NCI-H748 treated with DMSO at 0.1 percent for 48 hours (cell line): ENCODE measurements at places on chromosomes 13 and 19.

- DNase-seq: no peak
Measured at GRCh38 chr13:44792096-44792495, 197.2 kb downstream of the NUFIP1 start.

- no peak for DNase-seq
Measured at GRCh38 chr19:3095441-3096191, 1.5 kb downstream of the GNA11 start.

- DNase-seq: no peak
Measured at GRCh38 chr19:31601855-31602254, 252.6 kb upstream of the TSHZ3 start.

DNA sequence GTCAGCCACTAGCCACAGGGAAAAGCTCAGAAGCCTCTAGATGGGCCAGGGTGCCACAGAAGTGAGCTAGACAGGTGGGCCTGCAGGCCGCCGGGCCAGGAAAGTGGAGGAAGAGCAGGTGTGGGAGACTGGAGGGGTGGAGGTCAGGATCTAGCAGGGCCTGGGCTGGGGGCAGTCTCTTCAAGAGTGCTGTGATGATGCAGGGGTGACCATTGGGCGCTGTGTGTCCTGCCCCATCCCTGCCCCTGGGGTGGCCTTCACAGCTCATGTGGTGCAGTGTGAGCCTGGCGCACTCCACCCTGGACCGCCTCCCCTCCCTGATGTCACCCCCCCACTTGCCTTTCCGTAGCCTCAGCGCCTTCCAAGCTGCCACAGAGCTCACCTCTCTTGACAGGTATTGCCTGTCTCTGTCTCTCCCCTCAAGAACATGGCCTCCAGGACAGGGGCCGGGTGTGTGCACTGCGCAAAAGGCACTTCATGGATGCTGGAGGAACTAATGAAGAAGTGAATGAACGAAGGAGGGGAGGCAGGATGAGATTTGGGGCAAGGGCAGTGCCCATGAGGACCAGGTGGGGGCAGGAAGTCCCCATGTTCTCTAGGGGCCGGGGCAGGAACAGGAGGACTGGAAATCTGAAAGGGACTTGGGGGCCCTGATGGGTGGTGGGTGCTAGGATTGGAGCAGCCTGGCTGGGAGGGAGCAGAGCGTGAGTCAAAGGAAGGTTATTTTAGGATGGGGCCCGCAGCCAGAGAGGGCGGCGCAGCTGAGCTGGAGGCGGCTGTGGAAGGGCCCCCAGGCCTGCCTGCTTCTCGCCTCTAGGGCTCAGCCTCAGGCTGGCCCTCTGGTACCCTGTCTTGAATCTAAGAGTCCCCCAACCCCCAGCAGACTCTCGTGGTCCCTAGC, 6.6 kb downstream of the SSBP4 start:
- no peak for DNase-seq

DNA sequence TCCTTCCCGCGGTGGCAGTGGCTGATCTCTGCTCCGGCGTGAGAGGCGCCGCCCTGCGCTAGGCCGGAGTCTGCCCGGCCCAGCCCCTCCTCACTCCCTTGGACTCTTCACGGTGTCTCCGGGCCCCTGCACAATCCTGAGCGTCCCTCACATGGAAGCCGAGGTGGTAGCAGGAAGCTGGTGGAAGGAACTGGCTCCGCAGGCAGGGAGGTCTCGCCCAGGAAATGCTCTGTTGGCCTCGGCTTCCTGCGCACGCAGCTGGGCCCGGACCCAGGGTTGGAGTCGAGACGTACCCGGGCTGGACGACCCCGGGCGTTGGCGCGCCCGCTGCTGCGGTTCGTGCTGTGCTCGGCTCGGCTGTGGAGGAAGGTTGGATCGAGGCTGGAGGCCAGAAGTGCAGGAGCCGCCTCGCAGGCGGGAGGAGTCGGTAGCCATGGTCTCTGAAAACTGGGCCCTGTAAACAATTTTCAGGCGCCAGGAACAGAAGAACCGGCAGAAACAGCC, 46.3 kb downstream of the ZNF724 start:
- DNase-seq: no peak

DNA sequence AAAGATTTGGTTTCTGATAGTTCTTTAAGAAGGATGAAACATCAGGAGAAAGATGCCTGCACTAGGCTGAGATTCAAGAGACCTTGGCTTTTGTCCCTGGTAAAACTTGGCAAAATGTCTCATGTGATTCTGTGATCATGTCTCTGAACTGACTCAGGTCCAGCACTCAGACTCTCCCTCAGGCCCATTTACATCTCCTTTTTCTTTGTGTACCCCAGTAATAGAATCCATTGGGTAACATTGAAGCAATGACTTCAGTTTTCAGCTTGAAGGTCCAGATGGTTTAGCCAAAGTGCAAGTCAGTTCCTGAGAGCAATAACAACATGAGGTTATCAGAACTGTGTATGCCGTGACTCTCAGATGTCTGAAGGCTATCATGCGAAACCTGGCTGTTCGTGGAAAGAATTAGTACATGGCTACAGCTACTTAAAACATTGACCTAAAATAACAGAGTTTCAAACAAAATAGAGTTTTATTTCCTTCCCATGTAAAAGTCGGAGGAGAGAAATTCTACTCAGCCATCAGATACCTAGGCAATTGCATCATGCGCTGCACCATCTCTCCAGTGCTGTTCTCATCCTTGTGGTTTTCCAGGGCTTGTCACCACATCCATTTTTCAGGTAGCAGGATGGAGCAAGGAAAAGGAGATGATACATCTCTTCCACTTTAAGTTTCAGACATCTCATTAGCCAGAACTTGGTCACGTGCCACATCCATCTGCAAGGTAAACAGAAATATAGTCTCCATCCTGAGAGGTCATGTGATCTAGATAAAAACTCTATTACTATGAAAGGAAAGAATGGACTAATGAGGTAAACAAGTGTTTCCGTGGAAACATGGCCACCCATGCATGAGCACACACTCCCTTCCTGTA, 117.3 kb downstream of the POSTN start:
- DNase-seq: peak; percentile 85

DNA sequence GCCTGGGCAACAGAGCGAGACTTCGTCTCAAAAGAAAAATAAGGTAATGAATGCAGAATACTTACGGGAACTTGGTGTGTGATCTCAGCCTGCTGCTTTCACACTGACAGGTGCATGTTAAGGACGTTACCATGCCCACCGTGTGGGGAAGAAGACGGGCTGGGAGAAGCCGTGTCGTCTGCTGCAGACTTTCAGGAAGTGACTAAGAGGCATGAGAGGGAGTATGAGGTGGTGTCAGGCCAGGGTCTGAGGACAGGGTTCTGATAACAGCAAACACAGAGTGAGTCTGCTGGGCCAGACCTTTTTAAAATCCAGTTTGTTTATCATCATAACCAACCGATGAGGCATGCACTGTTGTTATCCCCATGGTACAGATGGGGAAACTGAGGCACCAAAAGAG, 13.6 kb upstream of the GALP start:
- DNase-seq: no peak

DNA sequence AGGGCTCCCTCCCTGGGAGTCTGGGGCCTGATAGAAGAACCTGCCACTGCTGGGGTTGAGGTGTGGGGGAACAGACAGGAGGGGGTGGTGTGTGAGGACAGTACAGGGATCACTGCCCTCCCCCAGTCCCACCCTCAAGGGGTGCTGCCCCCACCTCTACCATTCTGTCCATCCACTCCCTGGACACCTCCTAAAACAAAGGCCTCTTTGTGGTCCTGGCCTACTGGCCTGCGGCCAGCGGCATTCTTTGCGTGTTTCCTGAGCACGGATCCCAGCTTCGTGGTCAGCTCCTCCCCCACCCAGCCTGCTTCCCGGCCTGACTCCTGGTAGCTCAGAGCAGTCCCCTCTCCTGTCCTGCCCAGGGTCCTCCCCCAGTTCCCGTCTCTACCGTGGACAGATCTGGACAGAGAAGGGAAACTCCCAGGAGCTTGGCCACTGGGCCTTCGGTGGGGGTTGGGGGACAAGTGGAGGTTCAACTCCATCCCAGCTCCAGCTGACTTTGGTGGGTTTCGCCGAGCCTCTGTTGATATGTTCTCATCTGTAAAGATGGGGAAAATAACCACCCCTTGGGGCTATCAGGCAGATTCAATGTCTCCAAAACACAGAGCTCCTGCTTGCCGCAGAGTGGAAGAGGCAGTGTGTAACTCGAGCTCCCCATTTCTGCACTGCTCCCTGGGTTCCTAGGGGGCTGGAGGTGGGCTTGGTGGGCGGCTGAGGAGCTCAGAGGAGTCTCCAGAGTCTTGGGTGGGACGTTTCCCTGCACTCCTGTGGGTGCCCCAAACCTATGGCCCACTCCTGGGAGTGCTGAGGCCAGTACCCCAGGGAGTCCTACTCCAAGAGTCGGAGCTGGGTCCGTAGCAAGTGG, 48.7 kb downstream of the LYL1 start:
- DNase-seq: no peak

GRCh38 chr19:52603558-52604207, 33.6 kb downstream of the ZNF701 start:
- no peak for DNase-seq

- DNase-seq: no peak
Measured at GRCh38 chr13:30172593-30173302, 134.6 kb downstream of the KATNAL1 start.
